ENCODE measurements at places on chromosomes 11 and 22.
A peak's percentile ranks its signal among the peaks of the same experiment; 100 is the strongest.

GRCh38 chr11:105244160-105244825 is 104.7 kb upstream of the CARD18 start:
- peak; percentile 96 for DNase-seq

DNA sequence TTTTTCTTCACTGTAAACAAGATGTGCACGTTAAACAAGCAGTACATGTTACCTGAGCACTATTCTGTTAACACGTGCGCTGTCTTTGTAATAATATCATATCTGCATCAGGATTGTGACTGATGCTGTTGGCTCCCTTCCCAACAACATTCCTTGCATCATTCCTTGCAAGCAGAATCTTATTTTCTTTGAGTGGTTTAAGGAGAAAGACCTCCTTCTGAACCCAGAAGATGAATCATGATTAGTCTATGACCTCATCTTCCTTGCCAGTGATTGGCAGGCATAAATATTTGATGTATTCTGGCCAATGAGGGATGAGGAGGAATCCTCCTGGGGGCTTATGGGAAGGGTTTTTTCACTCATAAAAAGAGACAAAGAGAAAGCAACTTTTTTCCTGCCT is 46.2 kb downstream of the C11orf71 start:
- peak; percentile 87 for DNase-seq

- DNase-seq = no peak
Observed at GRCh38 chr11:4804280-4804679, at the start of gene OR52R1. Gene OR52R1 (minus strand): TSS chr11:4804380. CDS start chr11:4804380, 0 bp downstream.

- peak; percentile 25 for DNase-seq
Observed at GRCh38 chr22:27274770-27275449, 526.6 kb downstream of the MN1 start.

GRCh38 chr11:44746894-44747293 is 20.1 kb downstream of the TSPAN18 start:
- no peak for DNase-seq

DNA sequence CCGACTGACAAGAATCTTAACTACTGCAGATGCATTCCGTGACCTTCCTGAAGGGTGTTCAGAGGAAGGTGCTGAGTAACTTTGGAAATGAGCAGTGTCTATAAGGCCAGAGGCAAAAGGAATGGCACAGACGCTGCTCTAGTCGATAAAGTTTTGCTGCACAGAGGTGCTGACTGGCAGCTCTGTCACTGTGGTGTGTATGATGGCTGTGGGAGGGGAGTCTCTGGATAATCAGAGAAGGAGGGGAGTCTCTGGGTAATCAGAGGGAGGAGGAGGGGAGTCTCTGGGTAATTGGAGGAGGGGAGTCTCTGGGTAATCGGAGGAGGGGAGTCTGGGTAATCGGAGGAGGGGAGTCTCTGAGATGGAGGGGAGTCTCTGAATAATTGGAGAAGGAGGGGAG is 18.4 kb downstream of the PTDSS2 start:
- DNase-seq = peak; percentile 15

DNA sequence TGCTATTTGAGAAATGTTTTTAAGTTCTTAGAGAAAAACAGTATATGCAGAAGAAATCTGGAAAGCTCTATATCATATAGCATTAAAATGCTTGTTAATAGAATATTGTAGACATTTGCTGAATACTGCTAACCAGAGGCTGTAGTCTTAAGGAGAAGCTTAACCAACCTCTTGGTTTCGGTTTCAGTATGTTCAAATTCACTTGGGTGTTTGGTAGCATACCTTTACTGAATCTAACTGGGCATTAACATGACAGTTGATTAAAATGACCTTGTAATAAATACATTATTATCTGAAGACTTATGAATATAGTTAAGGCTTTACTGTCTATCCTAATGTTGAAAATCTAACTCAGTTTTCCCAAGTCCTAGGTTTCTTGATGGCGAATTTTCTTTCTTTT is 5.4 kb downstream of the PCF11 start:
- no peak for DNase-seq

DNA sequence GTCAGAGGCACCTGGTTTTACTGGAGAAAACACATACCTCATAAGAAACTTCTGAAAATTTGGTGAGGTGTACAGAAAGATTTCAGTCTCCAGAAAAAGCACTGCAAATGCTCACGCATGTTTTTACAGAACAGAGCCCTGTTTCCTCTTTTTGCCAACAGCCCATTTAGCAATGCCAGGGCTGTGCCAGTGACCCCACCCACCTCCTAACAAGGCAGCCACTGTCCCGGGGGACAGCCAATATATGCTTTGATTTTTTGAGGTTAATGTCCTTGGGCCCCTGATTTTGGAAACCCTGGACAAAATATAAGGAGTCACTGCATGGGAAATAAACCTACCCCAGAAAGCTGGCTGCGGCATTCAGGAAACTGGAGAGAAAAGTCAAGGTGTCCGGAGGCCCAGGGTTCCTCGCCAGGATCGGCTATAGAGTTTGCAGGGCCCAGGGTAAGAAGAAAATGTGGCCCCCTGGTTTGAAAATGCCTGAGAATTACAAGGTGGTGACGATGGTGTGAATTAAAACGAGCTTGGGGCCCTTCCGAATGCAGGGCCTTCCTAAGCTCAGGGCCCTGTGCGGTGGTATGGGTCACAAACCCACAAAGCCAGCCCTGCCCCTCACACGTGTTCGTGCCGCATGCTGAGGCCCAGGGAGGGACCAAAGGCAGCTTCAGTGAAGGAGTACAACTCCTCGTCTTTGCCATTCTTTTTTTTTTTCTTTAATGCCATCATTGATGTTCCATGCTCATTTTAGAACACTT is 71.1 kb upstream of the WNT7B start:
- no peak for DNase-seq

- peak; percentile 12 for DNase-seq
Observed at GRCh38 chr11:6127881-6128280, 20.4 kb downstream of the OR56B4 start.

- no peak for DNase-seq
Observed at GRCh38 chr11:31844351-31844750, 33.2 kb upstream of the PAX6 start.

DNA sequence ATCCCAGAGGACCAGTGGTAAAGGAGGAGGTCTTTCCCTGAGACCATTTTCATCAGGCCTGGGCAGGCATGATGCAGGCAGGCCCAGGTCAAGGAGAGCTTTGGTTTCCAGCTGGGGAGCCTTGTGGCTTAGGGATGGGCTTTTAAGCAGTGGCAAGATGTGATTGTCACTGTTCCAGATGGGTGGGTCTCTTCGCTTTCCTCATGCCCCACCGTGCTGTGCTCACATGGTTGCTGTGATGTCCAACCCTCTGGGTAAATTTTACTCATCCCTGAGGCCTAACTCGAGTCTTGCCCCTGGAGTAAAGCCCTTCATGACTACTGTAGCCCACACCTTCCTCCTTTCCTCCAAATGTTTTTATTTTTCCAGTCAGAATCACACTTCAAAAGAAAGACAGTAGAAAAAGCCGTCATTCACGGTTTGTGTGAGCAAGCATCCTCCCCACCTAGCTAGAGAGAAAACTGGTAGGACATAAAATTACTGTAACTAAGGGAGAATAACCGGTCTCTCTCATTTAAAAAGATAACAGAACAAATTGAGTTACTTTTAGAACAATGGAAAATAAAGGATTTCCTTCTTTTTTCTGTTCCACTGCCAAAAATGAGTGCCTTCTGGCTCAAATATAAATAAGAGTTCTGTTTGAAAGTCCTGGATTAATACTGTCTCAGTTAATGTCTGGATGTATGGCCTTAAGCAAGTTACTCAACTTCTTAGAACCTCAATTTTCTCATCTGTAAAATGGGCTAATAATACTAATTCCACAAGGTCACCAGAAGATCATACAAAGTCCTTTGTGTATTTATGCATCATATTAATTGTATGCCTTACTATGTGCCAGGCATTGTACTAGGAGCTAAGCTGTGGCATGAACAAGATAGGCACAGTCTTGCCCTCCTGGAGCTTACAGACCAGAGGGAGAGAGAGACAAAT is 84.9 kb downstream of the ME3 start:
- no peak for DNase-seq

DNA sequence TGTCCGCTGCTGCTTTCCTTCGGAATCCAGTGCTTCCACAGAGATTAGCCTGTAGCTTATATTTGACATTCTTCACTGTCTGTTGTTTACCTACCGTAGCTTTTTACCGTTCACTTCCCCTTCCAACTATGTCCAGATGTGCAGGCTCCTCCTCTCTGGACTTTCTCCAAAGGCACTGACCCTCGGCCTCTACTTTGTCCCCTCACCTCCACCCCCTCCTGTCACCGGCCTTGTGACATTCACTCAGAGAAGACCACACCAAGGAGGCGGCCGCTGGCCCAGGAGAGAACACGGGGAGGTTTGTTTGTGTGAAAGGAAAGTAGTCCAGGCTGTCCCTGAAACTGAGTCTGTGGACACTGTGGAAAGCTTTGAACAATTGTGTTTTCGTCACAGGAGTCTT is 15.4 kb upstream of the ST14 start:
- DNase-seq = no peak

GRCh38 chr11:9772218-9772617 is 108.3 kb downstream of the SWAP70 start:
- DNase-seq = no peak

DNA sequence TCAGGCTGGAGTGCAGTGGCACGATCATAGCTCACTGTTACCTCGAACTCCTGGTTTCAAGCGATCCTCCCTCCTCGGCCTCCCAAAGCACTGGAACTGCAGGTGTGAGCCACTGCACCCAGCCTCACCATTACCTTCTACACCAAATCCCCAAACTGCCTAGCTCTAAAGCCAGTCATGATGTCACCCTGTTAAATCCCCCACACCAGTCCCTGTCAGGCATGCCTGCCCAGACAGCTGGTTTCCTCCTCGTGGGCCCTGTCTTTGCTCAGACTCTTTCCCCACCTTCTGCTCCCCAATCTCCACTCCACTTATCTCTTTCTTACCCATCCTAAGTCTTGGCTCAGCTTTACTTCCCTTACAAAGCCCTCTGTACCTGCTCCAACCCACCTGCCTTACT is 12.5 kb upstream of the EXPH5 start:
- no peak for DNase-seq

DNA sequence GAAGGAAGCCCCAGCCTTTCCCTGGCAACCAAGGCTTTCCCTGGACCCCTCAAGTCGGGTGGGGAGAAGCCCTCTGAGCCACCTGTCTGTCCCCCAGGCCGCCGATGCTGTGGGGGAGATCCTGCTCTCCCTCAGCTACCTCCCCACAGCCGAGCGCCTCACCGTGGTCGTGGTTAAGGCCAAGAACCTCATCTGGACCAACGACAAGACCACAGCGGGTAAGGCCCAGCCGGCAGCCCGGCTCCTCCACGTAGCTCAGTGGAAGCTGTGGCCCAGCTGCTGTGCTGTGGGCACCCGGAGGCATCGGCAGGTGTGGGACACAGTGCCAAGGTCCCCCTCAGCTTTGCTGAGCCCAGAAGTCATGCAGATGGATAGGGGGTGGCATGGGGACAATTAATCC is 12.2 kb upstream of the RHOD start:
- DNase-seq = no peak

DNA sequence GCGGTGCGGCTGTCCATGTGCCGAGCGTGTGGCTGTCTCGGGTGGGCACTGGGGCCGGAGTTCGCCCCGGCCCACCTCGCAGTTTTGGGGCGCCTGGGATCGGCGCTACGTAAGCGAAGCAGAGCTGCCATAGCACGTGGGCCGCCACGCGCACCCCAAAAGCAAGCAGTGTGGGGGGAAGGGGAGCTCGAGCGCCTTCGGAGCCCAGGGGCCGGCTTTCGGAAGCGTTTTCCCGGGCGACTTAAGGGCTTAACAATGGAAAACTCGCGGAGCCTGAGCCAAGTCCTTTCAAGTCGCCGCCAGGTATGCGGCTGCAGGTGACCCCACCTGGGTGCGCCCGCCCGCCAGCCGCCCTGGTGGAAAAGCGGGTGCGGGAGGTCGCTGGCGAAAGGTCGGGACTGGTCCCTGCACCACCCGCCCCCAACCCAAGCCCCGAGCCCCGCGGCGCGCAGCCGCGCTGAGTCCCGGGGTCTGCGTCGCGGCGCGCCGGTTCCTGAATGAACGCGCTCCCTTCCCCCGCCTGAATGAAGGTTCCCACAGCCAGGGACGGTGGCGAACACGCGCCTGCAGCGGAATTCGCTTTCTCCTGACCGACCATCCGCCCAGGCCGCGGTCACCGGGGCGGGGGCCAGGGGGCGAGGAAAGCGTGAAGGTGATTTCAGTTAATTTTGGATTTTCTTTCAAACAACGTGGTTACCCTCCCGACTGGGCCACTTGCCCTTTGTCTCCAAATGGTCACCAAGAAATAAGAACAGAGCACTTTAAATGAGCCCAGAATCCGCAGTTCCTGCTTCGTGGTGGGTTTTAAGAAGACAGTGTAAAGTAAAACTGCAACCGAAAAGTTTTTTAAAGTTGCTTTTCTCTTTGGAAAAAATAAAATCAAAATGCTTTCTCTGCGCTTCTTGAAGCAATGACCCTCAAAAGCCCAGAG is 2.8 kb upstream of the CCND1 start:
- peak; percentile 64 for DNase-seq

DNA sequence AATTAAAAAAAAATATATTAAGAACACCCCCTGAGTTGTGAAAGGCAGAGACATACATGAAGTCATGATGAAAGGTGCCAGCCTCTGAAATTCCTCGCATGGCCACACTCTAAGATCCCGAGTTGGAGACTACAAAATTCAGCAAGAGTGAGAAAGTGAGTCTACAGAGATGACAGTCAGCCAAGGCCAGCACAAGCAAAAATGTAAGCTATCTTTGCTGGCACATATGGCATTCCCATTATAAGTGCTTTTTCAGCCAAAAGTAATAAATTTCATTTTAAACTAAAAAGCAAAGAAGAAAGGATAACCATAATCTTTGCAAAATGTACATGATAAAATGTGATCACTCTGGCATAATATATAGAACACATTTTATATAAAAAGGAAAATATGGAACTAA is 40.6 kb downstream of the FANCF start:
- no peak for DNase-seq

DNA sequence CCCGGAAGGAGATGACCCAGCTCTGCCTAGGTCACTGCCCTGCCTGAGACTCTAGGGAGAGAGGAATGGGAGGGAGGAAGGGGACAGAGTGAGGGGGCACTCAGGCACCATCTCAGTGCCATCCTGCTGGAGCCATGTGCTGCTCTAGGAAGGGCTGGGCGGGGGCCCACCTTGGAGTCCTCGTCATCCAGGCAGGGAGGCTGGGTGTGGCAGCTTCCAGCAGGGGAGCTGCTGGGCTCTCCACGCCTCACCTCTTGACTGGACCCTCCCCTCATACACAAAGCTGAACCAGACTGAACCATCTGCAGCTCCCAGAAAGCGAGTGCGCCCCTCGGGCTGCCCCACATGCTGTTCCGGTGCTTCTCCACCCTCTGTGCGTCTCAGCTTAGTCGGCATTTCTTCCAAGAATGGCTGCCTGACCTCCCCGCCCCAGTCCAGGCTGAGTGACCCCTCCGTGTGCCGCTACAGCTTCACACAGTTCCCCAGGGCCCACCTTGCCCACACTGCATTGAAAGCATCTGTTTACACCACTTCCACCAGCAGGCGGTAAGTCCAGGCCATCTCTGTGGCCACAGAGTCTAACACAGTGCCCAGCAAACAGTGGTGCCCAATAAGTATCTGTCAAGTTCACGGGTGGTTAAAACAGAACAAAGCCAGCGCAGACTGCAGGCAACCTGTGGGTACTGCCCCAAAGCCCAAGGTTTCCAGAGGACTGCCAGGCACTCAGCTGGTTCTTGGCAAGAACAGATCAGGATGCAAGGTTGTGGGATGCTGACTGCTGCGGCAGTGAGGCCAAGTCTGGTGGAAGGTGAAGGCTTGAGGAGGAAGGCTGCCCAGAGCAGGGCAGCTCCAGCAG is 9.4 kb upstream of the TRIM29 start:
- no peak for DNase-seq
